NCI-H345 (cell line): ENCODE measurements at places on chromosomes 3 and 15.

DNA sequence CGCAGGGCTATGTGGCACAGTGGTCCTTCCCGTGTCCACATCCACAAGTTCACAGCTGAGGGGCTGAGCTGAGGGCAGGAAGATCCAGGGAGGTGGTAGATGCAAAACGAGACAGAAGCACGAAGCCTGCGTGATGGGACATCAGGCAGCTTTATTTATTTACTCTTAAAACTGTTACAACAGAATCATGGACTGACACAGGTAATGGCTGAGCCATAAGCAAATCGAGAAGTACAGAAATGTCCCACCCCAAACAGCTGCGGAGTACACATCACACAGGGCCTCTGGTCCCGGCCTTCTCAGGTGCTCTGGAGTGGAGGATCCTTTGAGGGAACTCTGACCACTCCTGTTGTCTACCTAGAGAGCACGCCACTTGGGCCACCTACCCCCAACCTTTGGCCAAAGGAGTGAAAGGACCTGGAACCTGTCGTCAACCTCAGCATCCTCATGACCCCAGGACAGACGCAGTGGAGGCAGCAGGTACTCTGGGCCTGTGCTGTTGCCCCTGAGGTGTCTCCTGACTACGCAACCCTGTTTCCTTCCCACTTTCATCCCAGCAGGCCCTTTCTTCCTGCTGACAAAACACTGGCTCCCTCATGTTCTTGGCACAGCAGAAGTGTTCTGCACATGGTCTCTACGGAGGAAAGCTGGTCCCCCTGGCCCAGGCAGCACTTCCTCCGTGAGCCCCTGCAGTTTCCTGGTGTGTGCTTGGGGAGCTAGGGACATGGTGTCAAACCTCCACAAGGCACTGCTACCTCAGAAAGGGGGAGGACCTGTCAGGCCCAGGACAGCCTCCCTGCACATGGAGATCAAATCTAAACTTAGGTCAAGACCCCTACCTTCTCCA lies 47.8 kb downstream of the DHX30 start:
- DNase-seq = no peak

DNA sequence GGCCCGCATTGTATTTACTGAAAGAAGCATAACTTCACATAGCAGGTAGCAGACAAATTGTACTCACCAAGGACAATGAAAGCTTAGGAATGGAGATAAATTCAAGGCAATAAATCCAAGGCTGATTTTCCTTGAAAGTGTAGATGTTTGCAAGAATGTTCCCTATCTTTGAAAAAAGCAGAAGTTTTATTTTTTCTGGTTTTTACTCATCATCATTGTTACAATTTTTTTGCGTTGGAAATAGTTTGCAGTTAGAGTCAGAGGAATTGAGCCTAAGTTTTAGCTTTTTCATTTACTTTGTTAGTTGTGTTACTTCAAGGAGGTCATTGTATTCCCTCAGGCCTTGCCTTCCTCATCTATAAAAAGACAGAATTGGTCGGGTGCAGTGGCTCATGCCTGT lies 213.9 kb upstream of the TBL1XR1 start:
- DNase-seq = no peak

- DNase-seq = no peak
Measured at GRCh38 chr3:159624616-159625015, 364.0 kb upstream of the IL12A start.

DNA sequence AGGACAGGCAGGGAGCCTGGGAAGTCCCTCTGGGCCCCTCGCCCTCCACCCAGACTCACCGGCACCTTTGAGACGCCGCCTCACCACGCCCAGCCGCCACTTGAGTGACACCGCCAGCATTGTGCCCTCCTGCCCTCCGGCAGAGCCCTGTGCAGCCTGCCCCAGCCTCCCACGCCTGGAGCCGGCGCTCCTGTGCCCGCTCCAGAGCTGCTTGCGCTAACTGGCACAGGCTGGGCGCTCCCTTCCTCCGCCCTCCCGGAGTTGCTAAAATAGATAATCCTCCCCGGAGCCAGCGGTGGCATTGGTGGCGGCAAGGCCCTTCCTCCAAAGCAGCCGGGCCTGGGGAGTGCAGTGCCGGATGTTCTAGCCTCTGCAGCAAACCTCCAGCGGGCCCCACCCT lies 15.7 kb upstream of the GRIP2 start:
- DNase-seq = no peak

- DNase-seq = no peak
Measured at GRCh38 chr15:95013381-95013780, 782.0 kb downstream of the MCTP2 start.

GRCh38 chr3:102741105-102741504 lies 306.3 kb downstream of the ZPLD1 start:
- no peak for DNase-seq

- DNase-seq = no peak
Measured at GRCh38 chr15:88735212-88735611, 68.0 kb upstream of the ACAN start.

DNA sequence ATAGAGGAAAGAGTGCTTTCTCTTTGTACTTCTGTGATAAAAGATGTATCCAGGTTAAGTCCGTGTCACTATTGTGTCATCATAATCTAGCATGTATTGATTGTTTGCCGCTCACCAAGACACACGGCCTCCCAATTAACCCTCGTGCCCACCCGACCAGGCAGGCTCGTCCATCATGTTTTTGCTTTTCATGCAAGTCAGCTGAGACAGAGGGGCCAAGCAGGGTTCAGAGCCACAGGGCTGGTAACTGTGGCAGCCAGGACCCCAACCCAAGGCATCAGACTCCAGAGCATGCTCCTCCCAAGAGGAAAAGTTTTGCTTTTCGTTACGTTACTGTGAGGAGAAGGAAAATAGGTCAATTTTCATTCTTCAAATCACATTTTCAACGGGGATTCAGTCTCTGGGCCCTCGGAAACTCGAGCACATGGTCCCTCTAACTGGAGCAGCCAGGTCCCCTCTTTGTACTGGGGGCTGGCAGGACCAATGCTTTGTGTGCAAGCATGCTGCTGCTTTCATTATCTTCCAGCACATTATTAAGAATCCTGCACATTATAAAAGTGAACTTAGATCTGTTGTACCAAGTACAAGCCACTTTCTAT lies 161.1 kb upstream of the TOPAZ1 start:
- no peak for DNase-seq

DNA sequence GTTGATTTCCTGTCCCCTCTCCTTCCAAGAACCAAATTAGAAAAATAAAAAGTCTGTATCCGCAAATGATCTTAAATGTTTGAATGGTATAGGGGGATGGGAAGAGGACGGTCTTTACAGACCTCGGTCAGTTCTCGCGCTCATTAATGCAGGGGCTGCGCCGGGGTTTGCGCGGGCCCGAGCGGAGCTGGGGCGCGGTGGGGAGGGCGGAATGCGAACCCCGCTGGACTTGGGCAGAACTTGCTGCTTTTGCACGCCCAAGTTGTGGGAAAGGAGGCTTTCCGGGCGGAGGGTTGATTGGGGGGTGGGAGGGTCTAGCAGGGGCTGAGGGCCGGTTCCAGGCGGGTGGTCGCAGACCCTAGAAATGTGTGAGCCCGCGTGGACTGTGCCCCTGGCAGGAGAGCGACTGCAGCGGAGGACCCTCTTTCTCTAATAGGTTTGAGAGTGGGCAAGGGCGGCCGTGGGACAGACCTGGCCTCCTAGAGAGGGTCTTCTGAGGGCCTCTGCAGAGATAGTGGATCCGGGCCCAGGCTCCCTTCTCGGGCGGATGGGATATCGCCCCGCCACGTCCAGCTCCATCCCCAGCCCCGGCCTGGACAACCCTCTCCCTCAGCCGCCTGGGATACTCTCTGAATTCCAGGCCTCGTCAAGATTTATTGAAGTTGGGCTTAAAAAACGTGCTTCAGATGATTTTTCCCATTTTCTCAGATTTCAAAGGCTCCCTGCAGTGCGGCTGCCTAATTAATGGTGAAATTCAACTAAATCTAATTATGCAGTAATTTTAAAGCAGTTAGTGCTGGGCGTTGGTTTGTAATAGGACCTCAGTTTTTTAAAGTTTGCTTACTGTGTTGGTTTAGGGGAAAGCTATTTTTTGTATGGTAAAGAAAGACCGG lies 11.3 kb downstream of the NR2F2 start:
- no peak for DNase-seq

DNA sequence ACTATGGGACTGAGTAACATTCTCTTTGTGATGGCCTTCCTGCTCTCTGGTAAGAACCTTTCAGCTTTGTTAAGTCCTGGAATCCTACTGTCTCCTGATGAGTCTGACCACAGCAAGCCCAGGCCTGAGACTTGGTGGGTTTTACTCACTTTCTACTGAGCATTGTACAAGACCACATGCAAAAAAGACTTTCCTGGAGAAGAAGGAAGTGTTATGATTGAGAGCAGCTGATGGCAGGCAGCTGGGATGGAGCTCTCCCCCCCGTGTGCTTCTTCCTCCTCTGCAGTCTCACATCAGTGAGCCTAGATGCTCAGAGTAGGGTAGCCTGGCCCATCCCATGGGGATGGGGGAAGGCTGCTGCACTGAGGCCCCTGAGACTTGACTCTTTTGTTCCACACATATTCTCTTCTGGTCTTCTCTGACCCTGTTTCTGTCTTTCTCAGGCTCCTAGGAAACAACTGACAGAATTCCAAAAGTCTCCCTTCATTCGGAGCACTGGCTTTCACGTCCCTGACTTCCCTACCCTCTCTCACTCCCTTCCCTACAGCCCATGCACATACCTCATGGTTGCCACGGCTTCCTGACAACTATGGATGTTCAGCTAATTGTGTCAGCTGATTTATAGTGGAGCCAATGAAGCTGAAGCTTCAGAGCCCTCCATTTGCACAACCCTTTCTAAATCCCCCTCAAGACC lies 36.6 kb downstream of the CD86 start:
- no peak for DNase-seq

DNA sequence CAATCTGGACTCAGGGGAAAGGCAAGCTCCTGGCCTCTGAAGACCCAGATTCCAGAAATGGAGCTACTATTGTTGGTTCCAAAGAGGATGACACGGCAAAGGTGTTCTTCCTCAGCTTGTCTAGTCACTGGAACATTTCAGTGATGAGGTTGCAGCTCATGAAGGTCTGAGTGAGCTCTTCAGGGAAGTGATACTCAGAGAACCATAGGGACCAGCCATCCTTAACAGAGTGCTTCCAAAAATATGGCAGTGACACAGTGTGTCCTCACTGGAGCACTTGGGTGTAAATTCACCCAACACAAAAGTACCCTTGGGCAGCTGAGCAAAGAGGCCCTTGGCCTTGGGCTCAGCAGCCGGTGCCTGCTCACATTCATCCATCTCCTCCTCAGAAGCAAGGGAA lies 46.3 kb downstream of the SPTSSB start:
- DNase-seq = no peak

DNA sequence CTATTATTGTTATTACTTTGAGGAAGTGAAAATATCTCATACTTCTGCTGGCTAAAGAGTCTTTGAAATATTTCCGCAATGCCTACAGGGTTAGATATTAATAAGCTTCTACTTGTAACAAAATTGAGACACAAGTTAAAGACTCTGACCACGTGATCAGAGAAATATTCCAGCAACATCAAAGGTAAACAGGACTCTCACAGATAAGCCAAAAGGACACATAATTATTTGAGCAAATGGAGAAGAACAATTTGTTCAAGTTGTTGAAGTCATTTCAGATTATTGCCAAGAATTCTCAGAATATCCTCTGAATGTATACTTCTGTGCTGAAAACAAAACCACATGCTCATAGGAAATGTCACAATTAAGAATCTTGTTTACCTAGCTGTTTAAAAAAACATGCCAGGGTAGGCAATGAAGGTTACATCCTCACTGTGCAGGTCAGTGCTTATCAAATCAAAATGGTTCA lies 225.8 kb upstream of the ALCAM start:
- no peak for DNase-seq

- DNase-seq = no peak
Measured at GRCh38 chr15:35953424-35953823, 407.5 kb upstream of the DPH6 start.

DNA sequence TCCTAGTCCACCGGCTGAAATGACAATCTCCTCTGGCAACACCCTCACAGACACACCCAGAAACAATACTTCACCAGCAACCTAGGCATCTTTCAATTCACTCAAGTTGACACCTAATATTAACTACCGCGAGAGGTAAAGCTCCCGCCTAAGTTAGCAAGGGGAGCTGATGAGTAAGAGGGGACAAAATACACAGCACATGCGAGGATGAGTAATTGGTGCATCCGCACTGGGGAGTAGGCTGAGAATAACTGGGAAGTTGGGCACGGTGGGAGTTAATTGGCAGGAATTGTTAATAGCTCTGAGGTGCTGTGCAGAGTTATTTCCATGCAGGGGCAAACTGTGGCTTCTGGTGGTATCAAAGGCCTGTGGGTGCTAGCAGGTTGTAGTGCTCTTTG lies 14.5 kb upstream of the PLD1 start:
- DNase-seq = no peak

DNA sequence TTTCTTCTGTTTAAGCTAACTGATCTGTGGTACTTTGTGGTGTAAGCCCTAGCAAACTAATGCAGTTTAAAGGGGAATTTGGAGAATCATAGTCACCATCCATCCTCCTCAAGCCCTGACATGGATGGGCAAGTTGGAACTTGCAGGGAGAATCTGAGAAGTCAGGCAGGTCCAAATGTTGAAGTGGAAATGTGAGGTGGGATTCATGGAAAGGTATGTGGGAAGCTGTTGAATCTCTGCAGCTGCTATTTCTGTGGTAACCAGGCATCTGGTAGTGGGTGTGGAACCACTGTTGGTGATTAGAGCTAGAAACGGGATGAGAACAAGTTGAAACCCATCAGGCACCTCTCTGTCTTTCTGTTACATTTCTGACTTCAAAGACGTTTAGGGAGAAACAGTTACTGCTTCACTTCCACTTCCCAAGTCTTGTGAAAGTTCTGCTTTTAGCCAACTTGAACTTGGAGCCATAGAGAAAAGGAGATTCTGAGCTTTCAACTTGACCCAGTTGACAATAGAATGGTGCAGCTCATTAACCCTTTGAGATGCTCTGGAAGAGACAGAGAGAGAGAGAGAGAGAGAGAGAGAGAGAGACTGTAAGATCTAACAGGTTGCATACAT lies 38.1 kb upstream of the NMNAT3 start:
- no peak for DNase-seq

DNA sequence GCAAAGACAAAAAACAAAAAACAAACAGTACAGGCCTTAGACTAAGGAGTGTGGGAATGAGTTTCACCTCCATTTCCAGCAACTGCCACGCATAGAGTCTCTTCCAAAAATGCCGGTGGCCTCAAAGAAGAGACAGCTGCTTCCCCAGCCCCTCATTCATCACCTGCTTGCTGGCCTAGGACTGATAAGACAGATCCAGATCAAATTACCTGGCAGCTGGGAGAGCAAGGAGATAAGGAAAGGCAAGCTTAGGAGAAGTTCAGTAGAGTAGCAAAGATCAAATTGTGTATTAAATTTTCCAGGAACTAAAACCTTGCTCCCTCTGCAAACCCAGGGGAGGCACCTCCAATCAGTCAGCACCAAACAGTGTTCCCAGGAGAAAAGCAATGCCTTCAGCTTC lies 325.8 kb upstream of the CTNNB1 start:
- no peak for DNase-seq

DNA sequence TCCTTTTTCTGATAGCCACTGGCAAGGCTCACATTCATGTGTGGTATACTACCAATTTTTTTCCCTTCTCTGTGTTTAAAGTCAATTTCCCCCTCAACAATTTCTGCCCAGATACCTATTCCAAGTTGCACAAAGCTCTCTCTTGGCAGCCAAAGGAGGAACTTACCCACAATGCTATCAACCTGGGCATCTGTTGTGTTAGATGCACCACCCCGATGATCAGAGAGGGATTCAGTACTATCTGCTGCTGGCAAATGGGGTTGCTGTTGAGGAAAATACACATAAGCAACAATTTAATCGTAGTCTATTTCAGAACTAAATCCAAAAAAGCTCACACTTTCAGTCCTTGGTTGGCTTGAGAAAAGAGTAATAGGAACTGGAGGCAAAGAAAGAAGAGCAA lies 46.1 kb downstream of the AAGAB start:
- no peak for DNase-seq
